ENCODE measurements at places on chromosomes 6 and 20.

GRCh38 chr6:53411451-53411850 lies 62.7 kb upstream of the ELOVL5 start:
- DNase-seq = peak; percentile 98

- no peak for DNase-seq
Measured at GRCh38 chr6:136598048-136598447, 47.8 kb upstream of the MAP7 start.

DNA sequence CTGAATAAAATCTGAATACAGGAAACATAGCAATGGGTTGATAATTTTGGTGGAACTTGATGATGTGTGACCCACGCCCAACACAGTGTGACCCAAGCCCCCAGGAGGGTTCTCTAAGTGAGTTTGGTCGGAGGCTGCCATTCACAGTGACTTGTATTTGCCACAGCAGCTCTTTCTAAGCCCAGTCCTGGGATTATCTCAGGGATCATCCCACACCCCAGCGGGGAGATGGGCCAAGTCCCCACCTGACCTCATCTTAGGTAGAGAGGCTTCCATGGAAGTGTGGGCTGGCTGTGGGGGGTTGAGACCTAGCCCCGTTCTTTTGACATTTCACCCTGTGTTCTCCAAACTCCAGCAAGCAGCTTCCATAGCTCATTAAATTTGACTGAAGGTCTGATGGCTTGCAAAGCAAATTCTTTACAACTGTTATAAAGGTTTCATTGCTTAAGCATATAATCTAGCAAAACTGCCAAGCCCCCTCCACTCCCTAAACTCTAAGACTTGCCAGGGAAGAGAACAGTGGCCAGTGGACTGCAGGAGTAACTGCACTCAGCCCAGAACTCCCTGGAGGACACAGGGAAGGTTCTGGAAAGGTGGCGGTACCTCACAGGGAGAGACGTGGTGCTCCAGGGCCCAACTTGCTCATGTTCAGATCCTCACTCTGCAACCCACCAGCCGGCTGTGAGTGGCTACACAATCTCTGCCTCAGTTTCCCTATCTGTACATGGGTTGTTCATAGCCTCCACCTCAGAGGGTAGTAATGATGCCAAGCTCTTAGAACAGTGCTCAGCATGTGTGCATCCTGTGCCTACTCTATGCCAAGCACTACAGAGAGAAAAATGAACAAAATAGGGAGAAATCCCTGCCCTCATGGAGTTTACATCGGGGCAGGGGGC lies 1.0 kb upstream of the PCK1 start:
- DNase-seq = peak; percentile 80

DNA sequence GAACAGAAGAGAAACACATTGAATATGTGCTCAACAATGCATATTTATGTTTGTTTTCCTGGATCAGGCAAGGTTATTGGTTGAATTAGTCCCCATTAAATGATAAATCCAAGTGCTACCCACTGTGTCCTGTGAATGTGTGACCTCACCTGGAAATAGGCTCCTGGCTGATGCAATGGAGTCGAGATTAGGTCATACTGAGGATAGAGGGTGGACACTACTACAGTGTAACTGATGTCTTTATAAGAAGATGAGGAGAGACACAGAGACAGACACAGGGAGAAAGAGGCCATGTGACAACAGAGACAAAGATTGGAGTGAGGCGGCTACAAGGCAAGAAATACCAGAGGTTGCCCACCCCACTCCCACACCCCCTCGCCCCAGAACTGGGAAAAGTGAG lies 559.3 kb downstream of the C6orf118 start:
- no peak for DNase-seq

DNA sequence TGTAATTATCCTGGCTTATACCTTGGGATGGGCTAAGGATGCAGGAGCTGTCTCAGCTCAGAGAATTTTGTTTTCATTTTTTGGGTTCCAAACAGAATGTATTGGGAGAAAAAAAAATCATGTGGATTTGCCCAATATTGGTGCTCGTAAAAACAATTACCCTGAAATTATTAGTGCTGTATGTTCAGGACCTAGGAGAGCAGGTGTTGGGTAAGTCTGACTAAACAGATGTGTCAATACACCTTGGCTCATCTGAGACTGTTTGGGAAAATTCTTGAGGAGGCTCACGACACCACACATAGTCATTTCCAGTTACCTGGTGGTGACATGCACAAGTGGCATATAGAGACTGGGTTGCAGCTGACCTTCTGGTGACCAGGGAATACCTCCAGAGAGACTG lies 802.1 kb upstream of the FLRT3 start:
- DNase-seq = peak; percentile 65

DNA sequence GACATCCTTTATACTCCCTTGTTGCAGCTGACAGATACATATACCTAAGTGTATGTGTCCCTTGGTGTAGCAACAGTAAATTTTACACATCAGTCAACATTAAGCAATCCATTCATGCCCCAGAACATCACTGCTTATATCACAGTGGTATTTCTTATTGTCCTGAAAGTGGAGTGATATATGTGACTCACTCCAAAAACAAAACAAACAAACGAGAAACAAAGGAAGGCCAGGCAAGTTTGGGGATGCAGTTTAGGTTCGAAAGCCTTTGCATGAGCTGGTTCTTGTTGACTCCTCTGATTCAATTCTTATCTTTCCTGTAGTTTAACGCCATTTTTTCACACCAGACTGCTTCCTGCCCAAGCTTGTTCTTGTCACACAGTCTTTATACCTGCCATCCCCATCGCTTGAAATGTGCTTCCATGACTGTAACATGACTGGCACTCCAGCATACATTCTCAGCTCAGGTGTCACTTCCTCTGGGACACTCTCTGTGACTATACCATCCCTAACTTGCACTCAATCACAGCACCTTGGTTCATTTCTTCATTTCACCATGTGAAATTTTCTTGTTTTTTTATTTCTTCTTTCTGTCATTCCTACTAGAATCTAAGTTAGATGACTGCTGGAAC lies 125.0 kb upstream of the TSHZ2 start:
- no peak for DNase-seq

GRCh38 chr6:119881416-119881815 lies 531.9 kb upstream of the MAN1A1 start:
- peak; percentile 54 for DNase-seq

DNA sequence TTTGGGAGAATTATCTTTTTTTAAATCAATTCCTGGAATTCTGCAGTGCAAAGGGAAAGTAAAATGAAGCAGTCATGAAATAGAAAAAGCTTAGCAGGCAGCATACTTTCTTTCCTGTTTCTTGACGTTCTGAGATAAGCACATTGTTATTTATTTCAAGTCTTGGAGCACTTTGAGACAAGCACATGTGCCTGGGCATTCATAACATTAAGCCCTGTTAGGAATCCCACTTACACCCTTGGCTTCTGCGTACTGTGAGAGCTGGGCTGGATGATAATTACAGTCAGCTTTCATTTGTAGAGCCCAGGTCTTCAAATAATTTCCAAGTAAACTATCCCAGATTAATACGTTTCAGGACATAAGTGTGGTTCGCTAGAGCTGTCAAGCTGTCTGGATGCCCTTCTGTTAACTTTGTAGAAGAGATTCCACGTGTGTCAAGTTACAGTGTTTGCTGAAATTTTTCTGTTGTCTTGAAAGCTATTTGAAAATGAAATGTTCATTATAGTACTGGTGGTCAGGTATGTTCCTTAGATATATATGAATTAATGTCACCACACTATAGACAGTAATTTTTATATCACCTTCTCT lies 8.9 kb downstream of the FARS2 start:
- DNase-seq = no peak

GRCh38 chr20:47354714-47355488 lies 1.6 kb downstream of the ZMYND8 start:
- DNase-seq = no peak

- DNase-seq = no peak
Measured at GRCh38 chr20:52003415-52003814, 188.2 kb downstream of the ZFP64 start.

- peak; percentile 93 for DNase-seq
Measured at GRCh38 chr6:114042267-114043016, 71.5 kb upstream of the HDAC2 start.

GRCh38 chr6:13177664-13178063 lies 150.7 kb downstream of the TBC1D7 start:
- no peak for DNase-seq

GRCh38 chr6:29758761-29759160 lies 35.5 kb downstream of the HLA-F start:
- DNase-seq = no peak

DNA sequence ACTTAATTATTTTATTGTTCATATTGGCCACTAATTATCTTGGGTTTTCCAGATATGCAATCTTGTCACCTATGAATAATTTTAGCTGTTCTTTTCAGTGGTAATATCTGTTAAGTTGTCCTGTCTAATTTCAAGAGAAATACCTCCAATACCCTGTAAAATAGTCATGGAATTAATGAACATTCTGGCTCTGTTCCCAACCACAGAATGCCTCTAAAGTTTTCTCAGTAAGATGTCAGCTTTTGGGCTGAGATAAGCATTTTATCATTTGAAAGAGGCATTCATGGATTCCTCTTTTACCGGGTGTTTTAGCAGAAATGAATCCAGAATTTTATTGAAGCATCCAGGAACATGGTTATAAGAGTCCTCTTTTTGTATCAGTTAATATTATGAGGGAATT lies 109.3 kb downstream of the WDR27 start:
- no peak for DNase-seq

GRCh38 chr6:45558858-45559257 lies 181.1 kb upstream of the SUPT3H start:
- DNase-seq = no peak

DNA sequence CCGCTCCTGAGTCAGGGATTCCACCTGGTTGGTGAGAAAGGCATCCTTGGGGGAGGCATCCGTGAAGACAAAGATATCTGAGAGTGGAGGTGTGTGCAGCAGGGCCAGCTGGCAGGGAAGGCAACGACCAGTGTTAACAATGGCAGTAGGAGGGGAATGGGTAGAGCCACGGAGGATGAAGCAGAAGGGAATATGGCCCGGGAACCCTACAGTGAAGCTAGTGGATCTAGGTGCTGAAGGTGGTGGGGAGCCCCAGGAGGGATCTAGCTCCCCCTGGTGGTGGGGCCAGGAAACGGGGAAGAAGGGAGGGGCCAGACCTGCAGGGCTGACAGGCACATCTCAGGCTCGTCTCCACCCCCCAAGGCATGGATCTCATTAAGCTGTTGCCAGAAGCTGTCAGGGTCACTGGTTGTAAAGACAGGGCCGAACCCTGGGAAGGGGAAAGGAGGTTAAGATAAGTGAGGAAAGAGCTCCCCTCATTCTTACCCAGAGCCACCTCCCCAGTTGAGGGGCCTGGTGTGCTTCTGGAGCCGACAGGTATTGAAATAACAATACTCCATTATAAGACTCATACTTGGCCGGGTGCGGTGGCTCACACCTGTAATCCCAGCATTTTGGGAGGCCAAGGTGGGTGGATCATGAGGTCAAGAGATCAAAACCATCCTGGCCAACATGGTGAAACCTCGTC lies 7.3 kb downstream of the VWA7 start:
- peak; percentile 94 for DNase-seq

GRCh38 chr6:3427687-3428085 lies 29.2 kb downstream of the SLC22A23 start:
- no peak for DNase-seq

DNA sequence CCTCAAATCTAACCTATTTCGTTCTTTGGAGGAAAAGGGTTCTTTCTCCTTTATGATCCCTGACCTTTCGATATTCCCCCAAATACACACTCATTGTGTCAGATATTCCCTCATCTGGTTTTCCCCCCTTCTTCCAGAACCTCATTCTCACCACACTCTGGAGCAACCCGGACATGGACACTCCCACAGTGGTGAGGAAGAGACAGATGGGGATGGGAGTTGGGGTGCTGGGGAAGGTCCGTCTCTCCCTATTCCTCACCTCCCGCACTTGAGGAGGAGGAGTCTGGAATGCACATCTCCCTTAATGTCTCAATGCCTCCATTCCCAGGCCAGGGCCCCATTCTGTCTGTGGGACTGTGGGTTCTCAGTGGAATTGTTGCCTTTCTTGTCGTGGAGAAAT lies 1.3 kb downstream of the SLC39A7 start:
- DNase-seq = no peak

GRCh38 chr6:167532410-167533288 lies 207.8 kb downstream of the TTLL2 start:
- peak; percentile 98 for DNase-seq

DNA sequence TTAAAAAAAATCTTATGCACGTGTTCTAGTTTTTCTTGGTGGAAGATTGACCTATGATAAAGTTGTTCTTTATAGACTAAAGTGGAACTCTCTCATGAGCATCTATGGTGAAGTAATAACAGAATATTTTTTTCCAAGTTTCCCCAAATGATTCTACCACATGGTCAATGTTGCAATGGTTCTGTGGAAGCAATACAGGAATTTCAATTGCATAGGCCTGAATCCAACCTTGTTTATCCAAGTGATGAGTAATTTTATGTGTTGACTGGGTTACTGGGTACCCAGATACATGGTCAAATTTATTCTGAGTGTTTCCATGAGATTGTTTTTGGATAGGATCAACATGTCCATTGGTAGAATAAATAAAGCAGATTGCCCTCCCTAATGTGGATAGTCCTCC lies 581.5 kb downstream of the MMUT start:
- no peak for DNase-seq

DNA sequence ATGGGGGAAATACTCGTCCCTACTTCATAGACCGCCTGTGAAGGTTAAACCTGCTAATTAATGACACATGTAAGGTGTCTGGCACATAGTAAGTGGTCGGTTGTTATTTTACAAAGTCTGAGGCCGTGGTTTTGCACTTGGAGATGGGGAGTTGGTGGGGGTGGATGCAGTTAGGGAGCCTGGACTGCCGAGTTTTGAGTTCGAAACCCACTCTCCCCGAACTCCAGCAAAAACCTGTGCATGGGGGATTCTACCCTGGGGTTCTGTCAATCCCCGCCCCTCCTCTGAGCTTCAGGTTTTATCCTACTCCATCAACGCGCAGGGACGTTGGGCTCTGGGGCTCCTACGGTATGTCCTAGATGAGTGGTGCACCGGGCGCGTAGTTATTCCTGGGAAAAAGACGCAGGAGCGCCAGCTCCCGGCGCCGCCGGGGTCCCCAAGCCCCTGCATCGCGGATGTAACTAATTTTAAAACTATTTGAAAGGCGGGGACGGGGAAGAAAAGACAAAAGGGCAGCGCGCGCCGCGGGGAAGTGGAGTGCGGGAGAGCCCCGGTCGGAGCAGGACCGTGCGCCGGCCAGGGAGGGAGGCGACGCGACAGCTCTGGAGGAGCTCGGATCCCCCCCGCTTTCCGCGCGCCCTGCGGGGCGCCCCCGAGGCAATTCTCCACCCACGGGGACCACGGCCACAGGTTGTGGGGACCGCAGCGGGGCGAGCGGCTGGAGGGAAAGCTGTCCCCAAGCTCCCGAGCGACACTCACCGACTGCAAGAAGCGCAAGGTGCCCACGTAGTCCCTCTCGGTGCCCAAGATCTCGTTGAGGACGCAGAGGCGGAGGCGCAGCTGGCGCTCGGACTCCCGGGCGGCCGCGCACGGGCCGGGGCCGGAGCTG lies 672 bp downstream of the PREX1 start:
- DNase-seq = peak; percentile 60

GRCh38 chr6:45371924-45372573 lies 5.7 kb downstream of the SUPT3H start:
- no peak for DNase-seq

- no peak for DNase-seq
Measured at GRCh38 chr6:16419636-16420336, 181.4 kb downstream of the GMPR start.

Data from NCI-H82 (cell line).